ENCODE measurements at places on chromosomes 1 and 21.

GRCh38 chr1:22056043-22056442, 3.5 kb downstream of the CDC42 start:
- peaks cover 25% of the 10 kb centered on the region for H3K4me1 ChIP-seq
- peak overlapping the region; percentile 1 for H3K27ac ChIP-seq
- H3K4me3 ChIP-seq: peak overlapping the region; percentile 1
- DNase-seq: no peak
- H3K27me3 ChIP-seq: no peaks in the 10 kb centered on the region

DNA sequence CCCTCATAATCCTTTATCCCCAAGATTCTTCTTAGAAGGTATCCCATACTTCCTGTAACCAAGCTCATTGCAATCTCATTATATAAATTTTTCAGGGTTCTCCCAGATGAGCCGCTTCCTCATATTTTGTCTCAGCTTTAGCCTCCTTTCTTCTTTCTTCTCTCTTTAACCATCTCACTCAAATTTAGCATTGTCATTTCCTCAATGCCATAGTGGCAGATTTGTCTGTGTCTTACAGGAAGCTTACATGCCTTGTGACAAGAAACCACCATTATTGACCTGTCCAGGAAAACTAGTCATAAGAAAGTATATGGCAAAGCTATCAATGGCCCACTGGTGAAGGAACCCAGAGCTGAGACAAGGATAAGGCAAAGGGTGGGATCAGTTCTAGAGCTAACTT, 6.0 kb upstream of the FCRL2 start:
- no peak for DNase-seq
- H3K4me1 ChIP-seq: no peaks in the 10 kb centered on the region
- H3K36me3 ChIP-seq: no peaks in the 10 kb centered on the region
- no peak overlapping the region for H3K4me3 ChIP-seq
- H3K27me3 ChIP-seq: no peaks in the 10 kb centered on the region

GRCh38 chr1:5747426-5748285, 244.6 kb downstream of the NPHP4 start:
- no peak overlapping the region for H3K4me3 ChIP-seq
- H3K27ac ChIP-seq: no peak overlapping the region
- no peaks in the 10 kb centered on the region for H3K36me3 ChIP-seq
- no peak for DNase-seq
- H3K4me1 ChIP-seq: no peaks in the 10 kb centered on the region
- peaks cover 16% of the 10 kb centered on the region for H3K27me3 ChIP-seq

DNA sequence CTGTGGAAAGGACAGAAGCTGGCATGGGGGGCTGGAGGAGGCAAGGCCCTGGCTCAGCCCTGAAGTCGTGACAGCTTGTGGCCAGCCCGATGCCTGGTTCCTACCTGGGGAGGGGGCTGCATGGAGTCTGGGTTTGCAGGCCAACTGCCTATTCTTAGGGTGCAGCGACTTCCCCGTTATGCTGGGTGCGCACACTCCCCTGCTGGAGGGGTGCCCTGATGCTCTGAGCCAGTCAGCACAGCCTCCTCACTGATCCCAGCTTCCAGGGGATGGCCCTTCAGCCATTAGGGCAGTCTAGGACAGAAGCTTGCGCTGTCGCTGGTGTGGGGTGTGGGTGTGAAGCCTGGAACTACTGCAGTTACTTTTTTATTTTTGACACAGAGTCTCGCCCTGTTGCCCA, 30.0 kb upstream of the SLC19A1 start:
- no peaks in the 10 kb centered on the region for H3K27me3 ChIP-seq
- DNase-seq: no peak
- no peaks in the 10 kb centered on the region for H3K36me3 ChIP-seq
- H3K4me1 ChIP-seq: peaks cover 8% of the 10 kb centered on the region
- no peak overlapping the region for H3K4me3 ChIP-seq

- no peak for DNase-seq
- H3K4me3 ChIP-seq: no peak overlapping the region
- peaks cover 27% of the 10 kb centered on the region for H3K4me1 ChIP-seq
- H3K27ac ChIP-seq: no peak overlapping the region
Measured at GRCh38 chr1:59738591-59739015, 76.1 kb upstream of the HOOK1 start.

- no peaks in the 10 kb centered on the region for H3K36me3 ChIP-seq
- peak; percentile 6 for DNase-seq
- no peak overlapping the region for H3K27ac ChIP-seq
- peaks cover 6% of the 10 kb centered on the region for H3K4me1 ChIP-seq
Measured at GRCh38 chr1:155178441-155179111, 4.9 kb downstream of the TRIM46 start.

GRCh38 chr1:66532798-66533783, 862 bp upstream of the SGIP1 start:
- H3K36me3 ChIP-seq: no peaks in the 10 kb centered on the region
- peak overlapping the region; percentile 46 for H3K4me3 ChIP-seq
- H3K4me1 ChIP-seq: no peaks in the 10 kb centered on the region
- no peak overlapping the region for H3K27ac ChIP-seq
- H3K27me3 ChIP-seq: no peaks in the 10 kb centered on the region

- H3K27me3 ChIP-seq: no peaks in the 10 kb centered on the region
- no peak overlapping the region for H3K27ac ChIP-seq
- no peak for DNase-seq
- no peaks in the 10 kb centered on the region for H3K36me3 ChIP-seq
- no peak overlapping the region for H3K4me3 ChIP-seq
- H3K4me1 ChIP-seq: no peaks in the 10 kb centered on the region
Measured at GRCh38 chr1:57353654-57354053, 70.2 kb downstream of the DAB1 start.

GRCh38 chr1:230737622-230738262, 9.4 kb upstream of the CAPN9 start:
- no peaks in the 10 kb centered on the region for H3K27me3 ChIP-seq
- DNase-seq: no peak
- H3K4me1 ChIP-seq: no peaks in the 10 kb centered on the region
- no peak overlapping the region for H3K4me3 ChIP-seq
- H3K27ac ChIP-seq: no peak overlapping the region

- H3K27me3 ChIP-seq: no peaks in the 10 kb centered on the region
- H3K27ac ChIP-seq: no peak overlapping the region
- peak; percentile 25 for DNase-seq
- H3K36me3 ChIP-seq: no peaks in the 10 kb centered on the region
- H3K4me3 ChIP-seq: no peak overlapping the region
Measured at GRCh38 chr21:38171723-38172344, 85.0 kb upstream of the KCNJ15 start.

DNA sequence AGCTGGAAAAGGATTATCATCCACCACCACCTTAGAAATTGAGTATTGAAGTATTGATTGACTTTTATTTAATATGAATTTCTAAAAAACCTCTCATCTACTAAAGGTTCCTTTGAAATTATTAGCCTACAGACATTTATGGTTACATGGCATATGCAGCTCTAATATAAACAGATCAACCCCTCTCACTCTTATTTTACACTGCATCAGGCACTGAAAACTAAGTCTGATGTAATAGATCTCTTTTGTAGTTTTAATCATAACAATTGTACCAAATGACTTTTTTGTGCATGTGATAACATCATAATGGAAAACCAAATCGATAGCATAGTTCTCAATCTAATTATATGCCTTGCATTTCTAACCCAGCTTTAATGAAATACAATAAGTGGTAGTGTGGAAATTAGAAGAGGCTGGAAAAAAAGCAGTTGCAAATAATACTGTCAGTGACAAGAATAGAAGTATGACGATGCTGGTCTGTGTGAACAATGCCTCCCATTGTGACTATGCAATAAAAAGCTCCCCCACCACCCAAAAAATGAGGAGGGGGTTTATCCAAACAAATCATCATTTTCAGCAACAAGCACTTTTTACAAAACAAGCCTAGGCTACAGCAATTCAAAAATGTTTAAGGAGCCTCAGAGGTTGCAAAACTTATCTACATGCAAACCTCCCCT, 426.5 kb upstream of the NFIA start:
- H3K27ac ChIP-seq: no peak overlapping the region
- no peaks in the 10 kb centered on the region for H3K27me3 ChIP-seq
- H3K36me3 ChIP-seq: no peaks in the 10 kb centered on the region
- no peak overlapping the region for H3K4me3 ChIP-seq

DNA sequence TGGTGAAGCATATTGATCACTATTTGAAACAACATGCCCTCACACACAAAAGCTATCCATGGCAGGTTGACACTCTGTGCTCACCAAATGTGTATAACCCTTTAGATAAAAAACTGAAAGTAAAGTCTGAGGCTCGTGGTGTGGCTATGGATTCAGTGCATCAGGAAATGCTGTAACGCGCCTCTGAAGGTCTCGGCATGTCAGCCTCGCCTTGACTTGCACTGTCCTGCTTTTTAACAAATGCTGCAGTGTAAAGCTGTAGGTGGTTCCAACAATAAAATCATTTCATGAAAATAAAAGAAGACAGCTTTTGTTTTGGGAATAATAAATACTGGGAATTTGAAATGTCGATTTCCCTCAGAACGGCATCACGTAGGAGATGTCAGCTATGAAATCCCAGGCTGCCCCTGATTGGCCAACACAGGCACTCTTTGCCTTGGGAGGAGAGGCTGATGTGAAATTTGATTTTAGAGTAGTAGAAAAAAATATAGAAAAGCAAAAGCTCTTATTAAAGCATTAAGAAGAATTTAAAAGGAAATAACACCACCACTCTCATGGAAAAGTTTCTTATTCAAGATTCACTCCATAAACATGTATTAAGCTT, 168.2 kb downstream of the DSCAM start:
- H3K36me3 ChIP-seq: no peaks in the 10 kb centered on the region
- DNase-seq: no peak
- H3K4me3 ChIP-seq: no peak overlapping the region
- H3K27me3 ChIP-seq: no peaks in the 10 kb centered on the region
- no peak overlapping the region for H3K27ac ChIP-seq

DNA sequence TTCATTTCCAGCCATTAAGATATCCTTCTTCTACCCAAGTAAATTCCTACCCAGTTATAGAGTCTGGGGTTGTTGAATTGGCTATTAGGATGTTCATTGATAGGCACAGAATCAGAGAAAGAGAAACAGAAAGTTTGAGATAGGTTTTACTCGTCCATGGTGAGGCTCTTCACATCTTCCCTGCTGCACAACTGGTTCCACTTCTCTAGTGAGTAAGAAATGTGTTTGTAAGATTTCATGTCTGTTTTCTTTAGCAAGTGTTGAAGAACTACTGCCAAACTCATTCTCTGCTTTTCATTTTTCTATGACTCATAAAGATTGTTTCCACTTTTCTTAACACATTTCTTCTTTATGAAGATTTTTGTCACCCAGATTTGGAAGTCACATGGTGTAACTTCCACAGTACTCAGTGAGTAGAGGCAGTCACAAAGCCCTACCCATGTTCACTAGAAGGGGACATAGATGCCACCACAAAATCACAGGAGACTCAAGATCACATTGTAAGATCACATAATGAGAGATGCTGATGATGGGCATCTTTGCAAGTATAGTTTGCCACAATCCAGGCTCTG, 152.3 kb downstream of the SNX7 start:
- H3K27me3 ChIP-seq: no peaks in the 10 kb centered on the region
- H3K36me3 ChIP-seq: no peaks in the 10 kb centered on the region
- H3K4me1 ChIP-seq: no peaks in the 10 kb centered on the region
- no peak overlapping the region for H3K27ac ChIP-seq

Data from adrenal gland (tissue), 19 donors.